Muscle of back (tissue), 13 donors: ENCODE measurements at places on chromosomes 6 and 20.

- DNase-seq: no peak
These were observed 187.1 kb downstream of the BMP7 start for GRCh38 chr20:57079031-57080005.

GRCh38 chr6:104017410-104018381, 842.0 kb downstream of the HACE1 start:
- DNase-seq: no peak

GRCh38 chr6:7042056-7042653, 65.6 kb upstream of the RREB1 start:
- DNase-seq: no peak

GRCh38 chr6:105990151-105990550, 96.0 kb upstream of the PRDM1 start:
- DNase-seq: no peak

DNA sequence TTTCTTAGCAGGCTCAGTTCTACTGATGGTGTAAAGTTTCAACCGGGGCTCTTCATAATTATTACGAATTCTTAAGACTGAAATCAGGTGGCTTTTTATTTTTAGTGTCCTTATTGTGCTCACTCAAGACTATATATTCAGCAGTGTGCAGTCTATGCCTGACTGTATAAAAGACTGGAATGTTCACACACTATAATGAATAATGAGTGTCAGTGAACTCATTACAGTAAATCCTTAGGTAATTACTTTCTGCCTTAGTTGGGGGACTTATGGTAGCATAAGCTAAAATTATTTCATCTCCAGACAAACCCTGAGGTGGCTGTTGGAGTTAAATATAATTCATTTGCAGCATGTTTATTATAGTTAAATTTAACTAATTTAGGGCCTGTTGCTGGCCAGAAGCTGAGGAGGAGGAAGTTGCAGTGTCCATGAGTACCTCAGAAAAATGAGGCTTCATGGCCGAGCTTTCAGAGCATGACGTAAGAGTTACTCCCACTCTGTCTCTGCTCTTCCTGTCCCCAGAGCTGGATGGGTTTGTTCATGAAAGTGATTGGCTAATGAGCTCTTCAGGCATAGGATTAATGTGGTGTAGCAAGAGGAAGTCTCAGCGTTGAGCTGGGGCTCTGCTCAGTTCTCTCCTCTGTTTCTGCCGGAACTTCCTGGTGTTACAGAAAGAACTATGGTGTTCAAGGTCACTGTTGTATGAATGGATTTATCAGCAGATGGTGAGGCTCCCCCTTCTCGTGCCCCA, 335.7 kb downstream of the NRN1 start:
- DNase-seq: peak; percentile 43

GRCh38 chr6:52502306-52503029, 74.4 kb downstream of the TRAM2 start:
- no peak for DNase-seq

DNA sequence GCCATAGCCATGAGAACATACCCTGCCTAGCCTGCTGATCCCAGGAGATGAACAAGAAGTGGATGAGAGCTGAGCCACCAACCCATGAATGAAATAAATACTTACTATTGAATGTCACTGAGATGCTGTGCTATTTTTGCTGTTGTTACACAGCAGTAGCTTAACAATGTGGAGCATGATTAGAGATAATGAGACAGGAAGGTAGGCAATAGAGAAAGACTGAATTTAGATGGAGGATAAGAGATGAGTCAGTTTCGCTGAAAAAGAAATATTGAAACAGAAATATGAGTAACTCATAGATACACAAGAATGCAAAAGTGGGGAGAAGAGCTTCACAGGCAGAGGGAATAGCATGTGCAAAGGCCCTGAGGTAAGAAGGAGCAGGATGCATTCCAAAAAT, 94.9 kb upstream of the TOP1 start:
- DNase-seq: no peak

DNA sequence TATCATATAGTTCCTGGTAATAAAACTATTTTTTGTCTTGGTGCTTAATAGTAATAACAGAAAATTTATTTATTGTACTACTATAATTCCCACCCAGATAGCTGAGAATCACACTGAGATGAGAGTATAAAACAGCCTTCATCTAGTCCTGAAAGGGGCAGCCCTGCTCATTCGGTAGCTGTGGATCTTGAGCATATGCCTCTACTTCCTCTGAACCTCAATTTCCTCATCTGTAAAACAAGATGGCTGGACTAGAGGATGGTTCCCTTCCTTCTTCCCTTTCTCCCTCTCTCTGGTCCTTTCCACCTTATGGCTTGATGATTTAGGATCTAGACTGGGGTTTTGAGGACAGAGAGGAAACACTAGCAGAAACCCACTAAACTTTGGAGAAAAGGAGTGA, 15.0 kb downstream of the FKBP5 start:
- no peak for DNase-seq

DNA sequence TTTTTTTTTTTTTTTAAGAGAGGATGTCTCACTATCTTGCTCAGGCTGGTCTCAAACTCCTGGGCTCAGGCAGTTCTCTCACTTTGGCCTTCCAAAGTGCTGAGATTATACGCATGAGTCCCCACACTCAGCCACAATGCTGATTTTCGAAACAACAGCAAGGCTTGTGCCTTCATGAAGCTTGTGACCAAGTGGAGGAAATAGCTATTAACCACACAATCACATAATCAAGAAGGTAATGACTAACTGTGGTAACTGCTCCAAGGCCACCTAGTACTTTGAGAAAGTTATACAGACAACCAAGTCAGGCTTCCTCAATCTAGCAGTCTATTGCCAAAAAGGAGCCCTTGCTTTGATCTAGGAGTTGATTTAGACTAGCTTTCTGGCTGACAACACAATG, 46.3 kb downstream of the SOD2 start:
- no peak for DNase-seq

- no peak for DNase-seq
These were observed 557.7 kb upstream of the NRSN1 start for GRCh38 chr6:23568292-23568691.

DNA sequence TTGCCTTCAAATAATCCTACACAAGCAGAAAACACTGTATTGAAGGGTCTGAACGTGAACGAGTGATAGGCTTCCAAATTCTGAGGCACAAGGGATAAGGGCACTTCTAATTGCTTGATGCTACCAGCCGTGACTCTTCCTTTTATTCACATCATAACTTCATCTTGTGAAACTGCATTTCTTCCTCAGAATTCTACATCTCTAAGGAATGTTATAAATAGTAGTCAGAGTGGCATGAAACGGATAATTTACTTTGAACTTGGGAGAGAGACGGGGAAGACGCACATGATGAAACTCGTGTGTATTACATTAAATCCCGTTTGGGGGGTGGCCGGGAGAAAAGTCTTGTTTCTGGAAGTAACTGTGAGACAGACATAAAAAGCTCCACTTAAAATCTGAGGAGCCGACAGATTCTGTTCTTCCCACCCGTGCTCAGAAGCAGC, 754 bp downstream of the HDDC2 start:
- DNase-seq: peak; percentile 19

- no peak for DNase-seq
These were observed 83.6 kb downstream of the SMOC2 start for GRCh38 chr6:168524571-168525001.

DNA sequence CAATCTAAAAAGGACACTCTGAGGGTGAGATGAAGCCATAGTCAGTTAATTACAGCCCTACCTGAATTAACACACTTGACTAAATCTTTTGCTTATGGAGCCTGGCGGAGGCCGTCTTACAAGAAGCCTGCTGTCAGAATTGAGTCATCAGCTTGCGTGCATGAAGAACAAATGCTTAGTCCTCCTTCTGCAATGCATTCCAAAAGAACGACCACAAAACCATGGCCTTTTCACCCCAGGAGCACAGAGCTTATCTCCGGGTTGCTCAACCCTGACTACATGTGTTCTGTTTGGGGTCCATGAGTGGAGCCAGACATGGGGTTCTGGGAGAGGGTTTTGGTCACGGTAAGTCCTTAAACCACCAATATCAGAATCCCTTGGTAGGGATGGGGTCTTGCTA, 318.1 kb downstream of the CLIC5 start:
- no peak for DNase-seq

GRCh38 chr6:148146717-148147462, 195.7 kb upstream of the SASH1 start:
- no peak for DNase-seq

DNA sequence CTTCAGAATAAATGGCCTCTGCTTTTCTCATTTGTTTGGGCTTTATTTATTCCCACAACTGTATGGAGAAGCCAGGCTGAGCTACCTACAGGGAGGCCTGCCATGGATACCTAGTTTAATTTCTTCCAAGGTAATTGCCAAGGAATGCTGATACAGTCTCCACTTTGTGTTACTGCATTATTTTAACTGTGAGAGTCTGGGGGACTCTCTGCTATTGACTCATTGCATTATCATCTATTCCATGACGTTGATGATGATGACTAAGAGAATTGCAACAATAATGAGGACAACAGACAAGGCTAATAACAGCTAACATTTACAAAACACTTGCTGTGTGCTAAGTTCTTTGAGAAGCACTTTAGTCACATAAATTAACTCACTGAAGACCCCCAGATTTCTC, 88.3 kb upstream of the COL21A1 start:
- DNase-seq: peak; percentile 74

DNA sequence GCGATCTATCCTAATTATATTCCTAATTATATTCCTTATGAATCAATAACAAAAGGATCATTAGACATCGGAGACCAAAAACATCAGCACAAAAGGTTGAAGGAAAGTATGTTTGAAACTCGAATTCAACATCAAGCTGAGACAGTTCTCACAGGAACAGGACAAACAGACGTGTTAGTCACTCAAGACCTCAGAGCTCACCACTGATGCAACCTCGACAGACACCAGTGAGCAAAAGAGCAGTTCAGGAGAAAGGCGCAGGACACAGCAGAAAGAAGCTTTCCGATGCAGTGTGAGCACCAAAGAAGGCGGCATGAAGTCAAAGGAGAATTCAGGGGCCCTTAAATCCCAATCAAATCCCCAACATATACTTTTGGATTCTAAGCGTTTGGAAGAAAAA, 6.3 kb upstream of the RAMACL start:
- no peak for DNase-seq

GRCh38 chr6:152636609-152637295, 410 bp downstream of the SYNE1 start:
- peak; percentile 62 for DNase-seq

GRCh38 chr20:19583532-19584175, 174.4 kb upstream of the RIN2 start:
- DNase-seq: peak; percentile 42

DNA sequence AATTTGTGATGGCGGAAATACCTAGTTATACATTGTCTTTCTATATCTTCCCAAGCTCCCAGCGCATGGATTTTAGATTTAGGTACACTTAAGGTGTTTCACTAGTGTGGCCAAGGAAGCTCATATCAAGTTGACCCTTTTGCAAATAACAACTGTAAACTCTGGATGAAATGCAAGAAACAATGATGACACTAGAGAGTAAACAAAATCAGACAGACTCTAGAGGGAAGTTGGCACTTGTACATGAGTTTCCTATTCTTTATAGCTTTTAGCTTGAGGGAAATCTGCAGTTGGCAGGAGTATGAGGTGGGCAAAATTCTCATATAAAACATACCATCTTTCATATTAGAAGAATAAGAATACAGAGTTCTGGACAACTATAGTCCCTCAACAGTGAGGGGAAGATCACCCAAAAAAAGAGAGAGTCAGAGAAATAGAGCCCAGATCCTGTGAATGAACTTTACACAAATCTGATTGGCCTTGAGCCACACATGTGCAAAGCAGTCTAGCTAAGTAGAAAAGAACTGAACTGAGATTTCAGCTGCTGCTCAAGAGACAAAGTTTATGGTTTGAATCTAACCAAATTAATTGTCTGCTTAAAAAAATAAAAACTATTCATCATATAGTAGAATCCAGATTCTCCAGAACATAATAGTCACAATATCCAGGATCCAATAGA, 26.1 kb downstream of the TXLNB start:
- no peak for DNase-seq

GRCh38 chr20:16257021-16257420, 316.2 kb downstream of the KIF16B start:
- no peak for DNase-seq

DNA sequence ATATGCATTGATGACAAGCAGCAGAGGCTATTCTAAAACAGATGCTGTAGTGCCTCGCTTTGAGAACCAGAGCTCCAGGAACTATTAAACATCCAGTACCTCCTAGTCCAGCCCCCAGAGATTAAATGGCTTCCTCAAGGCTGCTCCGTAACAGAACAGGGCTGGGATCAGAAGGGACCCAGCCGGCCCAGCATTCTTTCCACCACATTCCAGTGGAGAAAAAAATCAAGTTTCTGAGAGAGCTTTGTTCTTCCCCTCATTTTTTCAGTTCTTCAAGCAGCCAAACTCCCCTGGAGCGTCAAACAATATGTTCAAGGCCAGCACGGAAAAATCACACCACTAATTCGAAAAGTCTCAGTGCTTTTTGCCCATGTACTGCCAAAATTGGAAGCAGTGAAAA, 5.8 kb upstream of the STMND1 start:
- DNase-seq: peak; percentile 47

- DNase-seq: no peak
These were observed at the start of gene TRAPPC3L for GRCh38 chr6:116545651-116546050. TSS of gene TRAPPC3L (minus strand) at chr6:116545684. CDS start at chr6:116545514, 170 bp downstream.

- no peak for DNase-seq
These were observed 11.6 kb downstream of the RBCK1 start for GRCh38 chr20:419556-420165.

DNA sequence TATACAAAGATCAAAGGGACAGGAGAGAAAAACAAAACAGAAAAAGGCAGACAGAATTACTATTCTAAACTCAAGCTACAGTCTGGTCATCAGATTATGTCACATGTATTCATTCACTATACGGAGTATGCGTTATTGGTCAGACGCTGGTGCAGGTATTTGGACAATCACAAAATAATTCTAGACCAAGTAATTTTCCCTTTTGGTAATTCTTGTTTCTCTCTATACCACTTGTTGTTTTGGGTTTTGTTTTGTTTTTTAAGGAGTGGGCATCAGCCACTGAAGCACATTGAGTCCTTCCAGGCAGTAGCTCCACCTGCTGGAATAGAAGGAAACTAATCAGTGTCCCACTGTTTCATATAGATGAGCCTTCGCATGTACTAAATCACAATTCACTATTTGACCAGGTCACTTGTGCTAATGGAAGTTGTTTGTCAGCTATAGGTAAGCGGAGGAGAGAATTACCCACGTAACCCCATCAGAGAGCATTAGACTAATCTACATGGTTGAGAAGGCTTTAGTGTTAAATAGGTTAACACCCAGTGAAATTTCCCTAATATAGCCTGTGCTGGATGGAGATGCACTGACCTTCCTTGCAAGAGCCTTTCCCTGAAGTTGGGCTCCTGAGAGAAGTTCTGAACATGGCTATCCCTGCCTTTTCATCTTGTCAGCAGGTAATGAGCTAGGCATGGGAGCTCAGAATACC, 77.9 kb downstream of the TNFAIP3 start:
- no peak for DNase-seq

GRCh38 chr6:157822245-157823000, 623 bp upstream of the SNX9 start:
- peak; percentile 46 for DNase-seq
